ENCODE measurements at places on chromosomes 1 and 21.

DNA sequence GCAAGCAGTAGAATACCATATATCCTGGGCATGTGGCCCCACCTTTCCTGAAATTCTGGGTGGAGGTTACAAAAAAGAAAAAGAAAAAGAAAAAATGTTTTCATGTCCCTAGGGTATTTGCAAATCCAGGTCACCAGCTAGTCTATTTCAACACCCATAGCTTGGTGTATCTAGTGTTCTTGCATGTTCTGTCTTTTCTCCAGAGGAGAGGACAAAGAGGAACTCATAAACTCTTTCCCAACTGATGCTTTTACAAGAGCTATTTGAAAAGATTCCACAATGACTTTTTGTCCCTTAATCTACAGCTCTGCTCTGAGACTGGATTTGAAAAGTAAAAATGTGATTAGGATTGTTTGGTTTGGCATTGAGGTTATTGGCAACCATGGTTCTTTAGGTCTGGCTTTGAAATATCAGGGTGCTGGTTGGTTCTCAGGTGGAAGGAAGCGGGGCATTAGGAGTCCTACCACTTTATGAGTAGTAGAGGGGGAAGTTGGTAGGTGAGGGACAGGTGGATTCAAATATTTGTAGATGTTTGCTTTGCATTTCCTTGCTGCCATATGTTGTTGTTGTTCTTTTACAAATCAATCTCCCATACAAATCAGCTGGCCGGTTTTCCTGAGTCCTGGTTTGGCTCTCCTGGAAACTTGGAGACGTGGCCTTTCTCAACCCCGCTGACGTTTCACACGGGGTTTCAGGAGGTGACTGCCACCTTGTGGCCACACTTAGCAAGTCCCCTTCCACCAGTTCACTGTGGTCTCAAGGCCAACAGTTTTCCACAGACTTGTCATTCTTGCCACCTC, 126.7 kb upstream of the KIAA0040 start:
- peak; percentile 31 for DNase-seq

GRCh38 chr21:43271452-43272020, 102.7 kb downstream of the CRYAA start:
- DNase-seq = no peak

- no peak for DNase-seq
Measured at GRCh38 chr1:209076688-209077087, 506.8 kb upstream of the CAMK1G start.

DNA sequence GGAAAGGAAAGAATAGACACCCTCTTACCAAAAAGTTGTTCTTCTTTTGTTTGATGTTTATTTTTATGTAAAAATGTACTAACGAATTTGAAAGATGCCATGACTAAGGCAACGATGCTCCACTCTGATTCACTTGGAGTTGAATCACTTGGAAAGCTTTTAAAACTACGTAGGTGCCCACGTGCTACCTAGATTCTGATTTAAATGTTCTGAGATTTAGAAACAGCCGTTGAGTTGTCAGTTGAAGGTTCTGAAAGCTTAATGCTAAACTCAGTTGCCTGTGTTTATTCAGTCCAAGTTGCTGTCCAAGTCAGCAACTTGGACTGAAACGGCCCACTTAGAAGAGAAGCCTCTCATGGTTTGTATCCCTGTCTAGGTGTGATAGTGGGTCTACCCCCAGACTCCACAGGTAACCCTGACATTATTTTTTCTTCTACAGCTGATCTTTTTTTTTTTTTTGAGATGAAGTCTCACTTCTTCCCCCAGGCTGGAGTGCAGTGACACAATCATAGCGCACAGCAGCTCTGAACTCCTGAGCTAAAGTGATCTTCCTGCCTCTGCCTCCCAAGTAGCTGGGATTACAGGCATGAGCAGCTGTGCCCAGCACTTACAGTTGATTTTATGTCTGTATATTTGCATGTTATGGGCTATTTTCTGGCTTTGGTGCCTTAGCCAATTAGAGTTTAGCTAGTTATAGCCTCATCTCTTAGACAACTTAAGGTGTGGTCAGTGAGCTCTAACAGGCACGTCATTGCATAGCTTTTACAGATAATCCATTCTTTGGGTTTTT, 1.4 kb upstream of the VAMP4 start:
- DNase-seq = no peak

GRCh38 chr21:35705237-35705887, 355.0 kb downstream of the SETD4 start:
- no peak for DNase-seq

- DNase-seq = no peak
Measured at GRCh38 chr21:45257673-45258341, 29.9 kb downstream of the POFUT2 start.

GRCh38 chr1:240314845-240315801, 223.4 kb downstream of the FMN2 start:
- no peak for DNase-seq

DNA sequence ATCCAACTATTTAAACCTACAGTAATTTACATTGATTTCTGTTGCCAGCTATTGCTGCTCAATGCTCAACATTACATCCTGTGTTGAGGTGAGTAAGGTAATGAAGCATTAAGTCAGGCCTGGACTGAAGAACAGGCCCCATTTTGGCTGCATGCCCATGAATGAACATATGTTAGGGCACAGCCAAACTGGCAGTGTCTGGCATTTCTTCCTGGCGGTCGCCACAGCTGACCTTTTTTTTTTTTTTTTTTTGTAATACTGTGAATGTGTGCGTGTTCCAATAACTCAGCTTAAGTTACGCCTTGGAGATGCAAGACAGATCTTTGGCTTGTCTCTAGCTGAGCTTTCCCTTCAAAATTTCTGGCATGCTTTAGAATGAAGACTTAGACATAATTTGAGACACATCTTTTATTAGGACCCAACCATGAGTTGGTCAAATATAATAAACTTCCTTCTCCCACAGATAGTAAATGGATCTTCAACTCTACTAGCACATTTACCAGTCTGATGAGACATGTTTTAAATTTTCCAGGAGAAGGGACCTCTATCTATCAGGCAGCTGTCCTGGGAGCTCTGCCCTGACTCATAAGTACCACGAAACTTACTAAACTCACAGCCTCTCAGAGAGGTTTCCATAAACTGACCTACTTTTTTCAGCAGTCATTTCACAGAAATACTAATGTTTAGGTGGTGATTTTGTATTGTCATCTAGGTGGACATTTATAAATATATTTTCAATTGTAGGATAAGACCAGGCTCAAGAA, 341.1 kb upstream of the RUNX1 start:
- DNase-seq = no peak

- DNase-seq = no peak
Measured at GRCh38 chr1:215082532-215083382, at the start of gene KCNK2. KCNK2 (plus strand) TSS chr1:215082737; CDS start chr1:215083386, 649 bp downstream.

GRCh38 chr21:34857122-34857713, 188.4 kb downstream of the CLIC6 start:
- DNase-seq = no peak

- DNase-seq = no peak
Measured at GRCh38 chr1:87194271-87194774, 134.4 kb upstream of the LMO4 start.

DNA sequence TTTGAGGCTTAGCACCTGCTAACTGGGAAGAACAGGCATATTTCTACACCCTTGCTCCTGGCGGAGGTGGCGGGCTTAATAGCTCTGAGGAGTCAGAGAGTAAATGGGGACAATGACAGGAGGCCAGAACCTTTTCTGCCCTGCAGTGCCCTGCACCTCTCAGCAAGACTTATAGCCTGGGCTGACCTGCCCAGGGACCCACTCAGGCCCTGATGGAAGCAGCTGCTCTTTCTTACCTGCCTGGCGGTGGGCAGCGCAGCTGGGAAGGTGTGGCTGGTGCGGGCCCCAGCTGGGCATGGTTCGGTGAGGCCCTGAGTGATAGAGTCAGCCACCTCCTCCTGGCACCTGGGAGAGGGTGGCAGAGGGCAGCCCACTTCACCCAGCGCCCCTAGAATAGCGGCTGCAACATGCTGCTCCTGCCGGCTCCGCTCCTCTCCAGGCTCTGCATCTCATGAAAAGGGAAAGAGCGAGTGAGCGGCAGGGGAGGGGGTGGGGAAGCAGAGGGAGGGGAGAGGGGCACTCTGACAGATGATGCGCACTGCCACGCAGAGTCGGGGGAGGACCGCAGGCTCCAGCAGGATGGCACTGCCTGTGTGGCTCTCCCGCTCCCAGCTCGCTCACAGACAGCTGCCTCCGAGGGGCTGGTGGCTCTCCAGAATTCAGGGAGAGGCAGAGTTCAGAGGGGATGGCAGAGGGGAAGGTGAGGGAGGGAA, at the start of gene RGS8:
RGS8 (minus strand) TSS at position 472 of the 713 bp plus-strand sequence. CDS start 14,938 bp downstream, outside the sequence.
- no peak for DNase-seq

DNA sequence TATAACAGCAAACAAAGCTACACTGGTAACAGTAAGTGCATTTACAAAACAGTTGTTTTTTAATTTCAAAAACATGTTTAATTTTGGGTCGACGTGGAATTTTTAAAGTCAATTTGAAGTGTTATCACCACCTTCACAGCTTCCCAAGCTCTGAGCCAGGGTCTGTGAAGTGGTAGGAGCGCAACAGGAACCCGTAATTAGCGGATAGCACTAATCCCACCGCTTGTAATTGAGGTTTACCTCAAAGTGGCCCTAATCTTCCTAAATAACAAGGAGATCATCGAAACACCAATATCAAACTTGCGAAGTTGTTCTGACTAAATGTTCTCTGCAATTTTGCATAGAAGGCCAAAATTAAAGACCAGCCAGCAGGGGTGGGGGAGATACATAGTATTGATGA, 18.8 kb downstream of the LBR start:
- DNase-seq = no peak

DNA sequence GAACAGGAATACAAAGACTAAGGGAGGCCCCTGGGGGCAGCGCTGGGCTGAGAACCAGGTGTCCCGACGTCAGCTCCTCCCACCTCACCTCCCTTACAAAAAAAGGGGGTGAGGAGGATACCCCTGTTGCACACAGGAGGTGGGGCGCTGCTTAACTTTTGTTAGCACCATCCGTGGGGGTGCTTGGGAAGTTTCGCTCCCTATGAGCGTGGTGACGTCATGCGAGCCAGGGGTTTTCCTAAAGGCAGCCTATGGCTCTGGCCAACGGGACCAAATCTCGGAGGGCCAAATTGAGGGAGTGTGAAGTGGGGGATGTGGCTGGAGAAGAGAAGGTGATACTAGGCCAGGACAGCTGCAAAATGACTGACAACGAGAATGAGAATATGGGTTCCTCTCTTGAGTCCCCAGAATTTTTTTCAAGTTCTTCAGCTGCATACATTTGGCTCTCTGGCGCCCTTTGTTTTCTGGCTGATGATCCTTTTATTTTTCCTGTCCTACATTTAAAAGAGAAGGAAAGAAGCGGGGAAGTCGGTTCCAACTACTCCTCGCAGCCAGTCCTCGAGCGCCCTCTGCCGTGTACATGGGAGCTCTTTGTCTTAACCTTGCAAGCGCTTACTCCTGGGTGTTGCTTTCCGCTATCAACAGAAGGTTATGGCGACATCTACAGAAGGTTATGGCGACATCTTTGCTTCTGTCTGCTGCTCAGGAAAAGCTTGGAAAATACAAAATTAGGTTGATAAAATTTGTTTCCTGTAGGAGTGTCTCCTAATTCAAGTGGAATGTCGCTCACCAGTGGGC, 48.0 kb upstream of the ZC3H11B start:
- DNase-seq = no peak

- DNase-seq = no peak
Measured at GRCh38 chr1:110702260-110702659, 27.5 kb upstream of the KCNA3 start.

DNA sequence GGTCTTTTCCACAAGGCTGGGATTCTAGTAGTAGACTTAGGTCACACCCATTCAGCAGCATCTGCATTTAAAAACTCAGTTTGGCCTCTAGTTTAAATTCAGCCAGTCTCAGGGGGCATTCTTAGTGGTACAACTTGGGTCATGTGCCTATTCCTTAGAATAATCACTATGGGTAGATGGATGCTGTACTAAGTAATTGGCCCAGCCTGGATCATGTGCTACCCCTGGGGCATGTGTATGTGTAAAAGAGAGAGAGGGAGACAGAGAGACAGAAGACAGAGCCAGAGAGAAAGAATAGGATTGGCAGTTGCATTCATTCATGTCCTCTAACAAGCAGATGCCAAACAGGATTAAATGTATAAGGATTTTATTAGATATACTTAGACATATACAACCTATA, 13.6 kb upstream of the SYT14 start:
- no peak for DNase-seq

- no peak for DNase-seq
Measured at GRCh38 chr1:2373551-2374251, 17.7 kb downstream of the MORN1 start.

- DNase-seq = no peak
Measured at GRCh38 chr1:104125266-104125665, 375.6 kb downstream of the AMY1C start.

DNA sequence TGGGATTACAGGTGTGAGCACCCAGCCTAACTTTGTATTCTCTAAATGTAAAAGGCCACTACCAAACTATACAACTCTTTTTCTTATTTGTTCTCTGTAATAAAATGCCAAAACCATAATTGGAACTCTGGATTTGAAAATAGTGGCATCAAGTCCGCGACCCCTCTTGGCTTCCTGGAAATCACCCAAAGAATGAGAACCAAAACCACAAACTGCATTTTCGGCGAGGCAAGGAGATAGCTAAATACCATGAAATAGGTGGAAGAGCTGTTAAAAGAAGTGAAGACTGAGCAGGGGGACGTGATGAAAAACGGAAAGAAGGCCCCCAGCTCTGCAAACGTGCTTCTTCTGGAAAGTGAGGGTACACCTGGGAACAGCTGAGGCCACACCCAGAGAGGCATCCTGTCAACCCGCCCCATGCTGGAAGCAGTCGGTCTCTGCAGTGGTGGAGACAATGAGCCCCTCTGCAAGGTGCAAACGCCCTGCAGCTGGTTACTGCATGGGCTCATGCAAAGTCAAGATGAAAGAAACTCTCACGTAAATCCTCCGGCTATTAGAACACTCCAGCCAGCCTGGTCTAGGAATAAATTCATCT, 22.5 kb downstream of the VPS26C start:
- no peak for DNase-seq

DNA sequence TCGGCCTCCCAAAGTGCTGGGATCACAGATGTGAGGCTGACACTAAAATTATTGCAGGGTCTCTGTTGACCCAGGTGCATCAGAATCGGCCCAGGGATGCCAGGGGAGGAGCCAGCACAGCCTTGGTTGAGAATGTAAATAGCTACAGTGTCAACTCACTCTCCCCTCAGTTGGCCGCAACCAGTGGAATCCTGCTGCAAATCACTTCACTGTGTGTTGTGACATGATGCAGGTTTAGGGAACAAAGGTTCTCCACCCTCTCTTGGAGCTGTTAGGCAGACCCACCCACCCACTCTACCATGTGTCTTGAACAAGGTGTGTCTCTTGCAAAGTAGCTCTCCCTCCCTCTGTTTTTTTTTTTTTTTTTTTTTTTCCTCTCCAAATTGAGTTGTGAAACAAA, 60.5 kb upstream of the SOD1 start:
- DNase-seq = no peak

GRCh38 chr1:85569737-85570404, 10.7 kb upstream of the CCN1 start:
- no peak for DNase-seq

GRCh38 chr1:41640141-41640751, 155.8 kb upstream of the EDN2 start:
- no peak for DNase-seq
